ENCODE measurements at places on chromosomes 3 and 15. TPM values are rescaled to one million over a fixed set of nuclear protein-coding genes. Genes with fewer than 3 reads are reported as not detected.

- H3K4me1 ChIP-seq = peaks cover 2% of the 10 kb centered on the region
- no peaks in the 10 kb centered on the region for H3K36me3 ChIP-seq
- no peaks in the 10 kb centered on the region for H3K27me3 ChIP-seq
These were observed 350.3 kb upstream of the ZNF385D start for GRCh38 chr3:22101351-22101750.

- no peak overlapping the region for H3K27ac ChIP-seq
- peaks cover 7% of the 10 kb centered on the region for H3K27me3 ChIP-seq
- no peak for DNase-seq
- H3K4me3 ChIP-seq = peak overlapping the region; percentile 60
- H3K4me1 ChIP-seq = peaks cover 15% of the 10 kb centered on the region
These were observed 22.5 kb upstream of the MUC20 start for GRCh38 chr3:195698325-195698646.

Gene STAC
- 1.2 TPM for total RNA-seq

Gene TEX55
- total RNA-seq = not detected

Gene PIERCE2
- 1.9 TPM for total RNA-seq

Gene CELSR3
- total RNA-seq = 162 TPM

Data from glutamatergic neuron (in vitro differentiated cells).